ENCODE measurements at places on chromosomes 3 and 15. TPM values are rescaled to one million over a fixed set of nuclear protein-coding genes. Genes with fewer than 3 reads are reported as not detected.
A peak's percentile ranks its signal among the peaks of the same experiment; 100 is the strongest.

GRCh38 chr15:99850517-99850916 lies 117.3 kb upstream of the LYSMD4 start:
- DNase-seq, result no peak

DNA sequence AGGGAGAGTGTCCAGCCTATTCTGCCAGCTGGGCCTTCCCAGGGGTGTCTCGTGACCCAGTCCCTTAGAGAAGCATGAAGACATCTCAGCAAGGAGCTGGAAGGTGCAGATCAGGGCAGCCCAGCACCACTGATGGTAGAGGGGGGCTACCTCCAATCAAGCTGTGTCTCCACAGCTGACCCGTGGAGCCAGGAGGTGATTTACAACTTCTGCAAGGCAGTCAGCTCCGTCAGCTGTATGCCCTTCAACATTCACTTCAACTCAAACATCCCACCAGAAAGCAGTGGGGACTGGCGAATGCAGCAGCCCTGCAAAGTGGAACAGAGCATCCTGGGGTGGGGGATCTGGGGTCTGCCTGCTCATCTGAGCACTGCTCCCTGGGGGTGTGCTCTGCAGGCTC lies 32.6 kb upstream of the FRG2C start:
- DNase-seq, result no peak

DNA sequence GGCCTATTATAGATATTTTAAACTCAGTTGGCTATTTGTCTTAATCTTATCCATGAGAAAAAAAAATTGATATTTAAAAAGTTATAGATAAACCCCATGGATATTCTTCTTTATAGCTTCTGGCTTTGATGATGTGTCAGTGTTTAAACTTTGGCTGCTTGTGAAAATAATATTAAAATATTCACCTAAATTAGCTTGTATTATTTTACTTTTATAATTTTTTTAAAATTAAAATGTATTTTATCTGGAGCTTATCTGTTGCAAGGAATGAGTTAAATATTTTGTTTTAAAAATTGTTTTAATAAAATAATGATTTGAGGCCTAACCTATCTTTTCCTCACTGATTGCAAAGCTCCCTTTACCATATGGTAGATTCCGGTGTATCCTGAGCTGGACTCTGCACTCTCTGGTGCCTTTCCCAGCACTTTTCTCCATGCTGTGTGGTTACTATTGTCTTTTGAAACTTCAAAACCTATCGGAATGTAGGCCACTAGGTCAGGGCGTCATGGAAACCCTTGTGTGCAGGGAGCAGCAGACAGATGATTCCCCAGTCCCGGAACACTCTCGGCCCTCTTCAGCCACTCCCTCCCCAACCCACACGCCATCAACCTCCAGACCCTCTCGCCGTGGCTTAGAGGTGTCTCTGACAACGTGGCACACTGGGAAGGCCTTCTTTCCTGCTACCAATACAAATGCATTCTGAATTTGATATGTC lies 252.3 kb upstream of the ATP10A start:
- DNase-seq, result no peak

- no peak for DNase-seq
These were observed 57.5 kb upstream of the ITGA11 start for GRCh38 chr15:68489421-68489820.

DNA sequence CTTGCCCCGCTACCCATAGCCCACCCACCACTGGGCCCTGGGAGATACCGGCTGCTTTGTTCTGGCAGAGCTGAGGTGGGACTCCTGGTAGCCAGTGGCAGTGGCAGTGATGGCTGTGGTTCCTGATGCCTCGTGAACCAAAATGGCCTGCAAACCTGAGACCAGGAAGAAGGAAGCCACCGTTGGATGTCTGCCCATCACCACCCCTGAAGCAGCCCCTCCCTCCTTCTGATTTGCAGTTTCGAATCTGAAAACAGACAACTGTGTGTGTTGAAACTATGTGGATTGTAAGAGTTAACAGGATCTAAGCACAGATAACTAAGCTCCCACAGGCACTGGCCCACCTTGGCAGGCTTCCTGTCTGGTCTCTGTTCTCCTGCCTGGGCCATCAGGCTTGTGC lies 66.6 kb downstream of the NUP210 start:
- DNase-seq, result no peak

- no peak for DNase-seq
These were observed 45.5 kb upstream of the TNFSF10 start for GRCh38 chr3:172568701-172569100.

- no peak for DNase-seq
These were observed 330.4 kb upstream of the LRRFIP2 start for GRCh38 chr3:37504583-37505357.

DNA sequence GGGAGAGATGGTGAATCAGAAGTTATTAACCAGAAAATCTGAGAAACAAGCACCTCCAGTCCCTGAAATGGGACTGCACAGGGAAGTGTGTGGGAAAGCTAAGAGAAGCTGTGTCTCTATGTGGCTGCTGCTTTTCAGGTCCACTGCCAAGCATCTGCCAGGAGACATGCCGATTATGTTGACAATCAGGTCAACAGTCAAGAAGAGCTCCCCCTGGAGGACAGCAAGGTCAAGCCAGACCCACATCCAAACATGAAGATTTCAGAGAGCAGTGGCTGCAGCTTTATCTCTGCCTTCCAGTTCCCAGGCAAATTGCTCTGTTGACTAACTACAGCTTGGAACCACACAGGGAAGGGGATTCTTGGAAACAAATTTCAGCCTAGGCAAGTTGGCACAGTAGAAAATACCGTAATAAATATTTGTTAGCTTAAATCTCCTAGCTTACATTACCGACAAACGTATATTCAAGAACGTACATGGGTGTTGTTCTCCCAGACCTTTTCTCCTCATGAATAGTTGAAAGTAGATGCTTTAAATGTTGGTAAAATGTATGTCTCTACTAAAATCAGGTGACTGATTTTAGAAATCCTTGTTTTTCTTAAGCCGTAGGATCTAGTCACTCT lies 394.5 kb upstream of the RARB start:
- DNase-seq, result peak; percentile 62

DNA sequence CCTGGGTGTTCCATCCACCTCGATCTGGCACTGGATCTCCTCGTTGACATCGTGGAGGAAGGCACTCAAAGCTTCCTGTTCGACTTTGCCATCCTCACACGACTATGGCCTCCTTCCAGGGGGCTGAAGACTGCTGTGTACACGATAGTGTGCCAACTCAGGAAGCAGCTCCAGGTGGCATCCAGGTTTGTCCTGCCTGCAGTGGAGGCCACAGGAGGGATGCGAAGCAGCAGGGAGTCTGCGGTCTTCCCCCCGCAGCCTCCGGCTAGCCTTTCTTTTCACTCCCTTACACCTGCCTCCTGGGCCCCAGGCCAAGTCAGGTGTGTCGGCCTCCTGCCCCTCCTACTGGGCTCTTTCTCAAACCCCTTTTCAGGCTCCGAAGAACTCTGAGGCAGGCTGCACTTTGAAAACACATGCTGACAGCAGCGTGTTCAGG lies 32.2 kb downstream of the SYNM start:
- DNase-seq, result peak; percentile 33

DNA sequence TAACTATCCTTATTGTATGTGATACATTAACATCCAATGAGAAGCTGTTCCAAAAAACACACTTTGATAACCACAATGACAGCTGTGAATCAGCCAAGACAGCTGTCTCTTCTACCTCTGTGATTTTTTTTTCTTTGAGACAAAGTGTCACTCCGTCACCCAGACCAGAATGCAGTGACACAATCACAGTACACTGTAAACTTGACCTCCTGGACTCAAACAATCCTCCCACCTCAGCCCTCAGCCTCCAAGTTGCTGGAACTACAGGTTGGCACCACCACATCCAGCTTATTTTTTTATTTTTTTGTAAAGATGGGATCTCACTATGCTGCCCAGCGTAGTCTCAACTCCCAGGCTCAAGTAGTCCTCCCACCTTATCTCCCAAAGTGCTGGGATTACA lies 73.5 kb upstream of the TMCO5A start:
- DNase-seq, result peak; percentile 43

- no peak for DNase-seq
These were observed 206.1 kb upstream of the UBE2E2 start for GRCh38 chr3:22996920-22997571.

- DNase-seq, result no peak
These were observed 155.4 kb downstream of the TP63 start for GRCh38 chr3:189786479-189787064.

- DNase-seq, result no peak
These were observed 23.5 kb upstream of the SLC4A7 start for GRCh38 chr3:27507515-27508266.

DNA sequence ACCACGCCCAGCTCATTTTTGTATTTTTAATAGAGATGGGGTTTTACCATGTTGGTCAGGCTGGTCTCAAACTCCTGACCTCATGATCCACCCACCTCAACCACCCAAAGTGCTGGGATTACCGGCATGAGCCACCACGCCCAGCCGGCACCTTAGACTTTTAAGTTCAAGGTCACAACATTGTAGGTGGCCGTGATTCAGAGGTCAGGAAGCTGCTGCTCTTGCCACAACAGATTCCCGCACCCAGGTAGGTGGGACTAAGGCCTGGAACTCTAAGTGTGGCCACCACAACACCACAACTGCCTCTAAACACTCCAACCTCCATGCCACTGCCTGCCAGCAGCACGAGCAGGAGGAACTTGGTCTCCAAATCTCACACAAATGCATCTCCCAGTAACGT lies 196.8 kb downstream of the STT3B start:
- no peak for DNase-seq

DNA sequence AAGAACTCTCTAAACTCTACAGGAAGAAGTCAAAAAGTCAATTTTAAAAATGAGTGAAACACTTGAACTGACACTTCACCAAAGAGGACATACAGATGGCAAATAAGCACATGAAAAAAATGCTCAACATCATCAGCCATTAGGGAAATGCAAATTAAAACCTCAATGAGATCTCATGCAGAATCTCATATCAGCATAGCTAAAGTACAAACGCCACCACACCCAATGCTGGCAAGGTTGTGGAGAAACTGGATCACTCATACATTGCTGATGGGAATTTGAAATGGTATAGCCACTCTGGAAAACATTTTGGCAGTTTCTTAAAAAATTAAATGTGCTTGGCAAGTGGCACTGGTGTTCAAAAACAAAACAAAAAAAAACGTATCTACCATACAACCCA lies 34.2 kb downstream of the MEGF11 start:
- no peak for DNase-seq

- peak; percentile 54 for DNase-seq
These were observed 21.3 kb downstream of the DUT start for GRCh38 chr15:48352474-48353072.

- DNase-seq, result no peak
These were observed 122.5 kb downstream of the ADAM10 start for GRCh38 chr15:58627046-58627445.

DNA sequence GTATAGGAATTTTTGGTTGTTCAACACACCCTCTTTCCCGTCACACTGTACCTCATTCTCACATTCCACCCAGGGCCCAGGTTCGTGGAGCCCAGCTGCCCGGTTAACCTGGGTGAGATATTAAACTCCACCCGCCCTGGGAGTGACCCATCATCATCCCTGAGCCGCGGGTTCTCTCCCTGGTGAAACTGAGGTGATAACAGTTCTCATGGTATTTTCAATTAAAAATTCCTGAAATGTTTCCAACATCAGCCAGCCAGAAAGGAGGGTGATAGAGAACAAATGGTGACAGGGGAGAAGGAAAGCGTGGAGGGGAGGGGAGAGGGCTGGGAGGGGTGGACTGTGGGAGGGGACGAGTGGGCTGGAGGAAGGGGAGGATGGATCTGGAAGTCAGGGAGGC lies 148.8 kb downstream of the ALDH1A2 start:
- DNase-seq, result no peak

- DNase-seq, result no peak
These were observed 59.8 kb upstream of the UNC13C start for GRCh38 chr15:53918180-53919079.

- DNase-seq, result no peak
These were observed 66.9 kb downstream of the CMTM8 start for GRCh38 chr3:32305361-32305876.

GRCh38 chr3:5442106-5442785 lies 254.7 kb downstream of the EDEM1 start:
- no peak for DNase-seq

Gene PIF1
- total RNA-seq, result 0.54 TPM

Gene COL6A6
- total RNA-seq, result 0.12 TPM

Gene CGNL1
- total RNA-seq, result 27.2 TPM

Gene CD276
- total RNA-seq, result 19.6 TPM

Gene BSN
- 0.31 TPM for total RNA-seq

Gene SKOR1
- 0.09 TPM for total RNA-seq

Gene KLHL40
- not detected for total RNA-seq

Gene CLEC3B
- 22.1 TPM for total RNA-seq

Gene NR1I2
- 119 TPM for total RNA-seq

Gene LIPH
- total RNA-seq, result 0.09 TPM

Gene NMD3
- 42.6 TPM for total RNA-seq

Data from right lobe of liver (tissue), 6 donors.